ENCODE measurements at places on chromosomes 6 and 20.

- no peak for DNase-seq
Measured at GRCh38 chr6:130620338-130620781, 206.8 kb upstream of the SMLR1 start.

- no peak for DNase-seq
Measured at GRCh38 chr20:19738951-19739350, 19.1 kb upstream of the RIN2 start.

GRCh38 chr20:5881703-5882102 lies 68.6 kb downstream of the TRMT6 start:
- DNase-seq, result no peak

- DNase-seq, result peak; percentile 78
Measured at GRCh38 chr6:35318196-35319171, 20.9 kb downstream of the DEF6 start.

DNA sequence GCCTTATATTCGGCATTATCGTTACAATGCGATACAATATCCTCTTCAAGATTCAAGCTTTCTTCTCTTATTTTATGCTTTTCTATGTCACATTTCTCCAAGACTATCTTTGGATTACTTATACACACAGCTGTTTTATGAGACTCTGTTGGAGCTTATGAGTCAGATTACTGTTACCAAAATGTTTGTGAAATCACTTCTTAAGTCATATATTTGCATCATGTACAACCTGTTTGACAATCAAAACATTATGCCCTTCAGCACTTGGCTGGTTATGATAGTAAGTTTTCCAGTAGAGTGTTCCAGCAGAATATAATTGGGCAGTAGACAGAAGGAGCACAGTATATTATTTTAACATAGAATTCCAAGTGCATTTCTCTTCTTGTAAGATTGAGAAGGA lies 35.2 kb downstream of the BMP6 start:
- no peak for DNase-seq

DNA sequence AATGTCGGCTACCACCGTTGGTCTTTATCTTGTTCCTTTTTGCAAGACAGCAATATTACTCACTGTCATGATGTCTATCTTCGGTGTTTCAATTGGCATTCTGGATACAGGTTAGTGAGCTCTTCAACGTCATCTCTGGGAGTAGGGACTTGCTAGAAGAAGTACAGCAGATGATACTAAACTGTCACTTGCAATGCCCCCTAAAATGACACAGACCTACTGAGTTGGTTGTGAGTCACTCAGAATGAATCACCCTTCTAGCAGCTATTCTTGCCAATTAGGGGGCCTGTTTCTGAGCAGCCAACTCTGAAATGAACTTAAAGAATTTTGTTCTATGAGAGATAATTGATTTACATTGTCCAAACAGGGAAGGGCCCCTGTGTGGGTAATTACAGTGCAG lies 176.5 kb downstream of the SLC16A10 start:
- peak; percentile 63 for DNase-seq

DNA sequence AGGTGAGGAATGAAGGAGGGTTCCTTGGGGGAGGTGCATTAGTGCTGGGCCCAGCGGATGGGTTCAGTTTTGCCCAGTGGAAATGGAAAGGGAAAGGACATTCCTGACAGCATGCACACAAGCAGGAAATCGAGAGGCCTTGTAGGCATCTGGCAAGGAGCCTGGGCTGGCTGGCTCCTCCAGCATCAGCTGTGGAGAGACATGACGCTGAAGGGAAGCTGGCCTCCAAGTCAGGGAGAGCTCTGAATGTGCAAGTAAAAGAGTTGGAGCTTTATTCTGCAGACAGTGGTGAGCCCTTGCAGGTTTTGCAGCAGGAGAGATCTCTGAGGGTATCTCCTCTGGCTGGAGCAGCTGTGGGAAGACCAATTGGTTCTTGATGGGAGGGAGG lies 154.3 kb downstream of the MRPL14 start:
- DNase-seq, result peak; percentile 43

GRCh38 chr6:38584731-38585130 lies 55.0 kb downstream of the BTBD9 start:
- no peak for DNase-seq

- no peak for DNase-seq
Measured at GRCh38 chr6:137702791-137703424, 164.2 kb upstream of the TNFAIP3 start.

DNA sequence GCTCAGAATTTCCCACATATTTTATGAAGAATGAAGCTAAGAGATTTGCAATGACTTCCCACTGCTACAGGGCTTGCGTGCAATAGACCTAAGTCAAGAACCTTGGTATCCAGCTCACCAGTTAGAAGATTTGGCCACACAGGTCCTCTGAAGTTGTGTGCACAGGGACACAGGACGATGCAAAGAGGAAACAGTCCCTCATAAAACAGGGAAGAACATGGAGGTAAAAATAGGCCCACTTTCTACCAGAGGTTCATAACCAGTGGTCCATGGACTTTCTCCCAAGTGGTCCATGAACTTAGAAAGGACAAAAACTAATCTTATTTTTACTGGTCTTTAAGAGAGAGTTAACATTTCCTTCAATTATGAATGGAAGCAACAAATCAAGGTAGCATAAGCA lies 1.3 kb downstream of the ZKSCAN4 start:
- DNase-seq, result no peak

Measured in RWPE1 (cell line).